Stimulated activated naive CD4-positive, alpha-beta T cell treated with Interleukin-2 at 50 U/mL for 16 hours (primary cell): ENCODE measurements at places on chromosomes 16 and 17.

GRCh38 chr17:79849953-79850352, 10.7 kb upstream of the CBX4 start:
- no peak for DNase-seq

GRCh38 chr16:75506574-75506973, 11.3 kb upstream of the CHST6 start:
- no peak for DNase-seq

GRCh38 chr17:81489998-81490992, 22.3 kb downstream of the ACTG1 start:
- no peak for DNase-seq

GRCh38 chr16:90018652-90019542, at the start of gene DBNDD1:
Gene DBNDD1 (minus strand): TSS chr16:90019456. CDS start chr16:90019341, 115 bp downstream.
- DNase-seq = no peak

- DNase-seq = no peak
Measured at GRCh38 chr16:85535352-85536072, 77.6 kb upstream of the GSE1 start.

GRCh38 chr17:16380640-16381495, at the start of gene UBB:
Gene UBB (plus strand): TSS chr17:16381091. CDS start chr17:16381908, 817 bp downstream.
- DNase-seq = peak; percentile 95

GRCh38 chr16:28880955-28881354, 2.7 kb downstream of the ATP2A1 start:
- DNase-seq = no peak

GRCh38 chr17:66518108-66518507, 215.7 kb downstream of the PRKCA start:
- DNase-seq = no peak

DNA sequence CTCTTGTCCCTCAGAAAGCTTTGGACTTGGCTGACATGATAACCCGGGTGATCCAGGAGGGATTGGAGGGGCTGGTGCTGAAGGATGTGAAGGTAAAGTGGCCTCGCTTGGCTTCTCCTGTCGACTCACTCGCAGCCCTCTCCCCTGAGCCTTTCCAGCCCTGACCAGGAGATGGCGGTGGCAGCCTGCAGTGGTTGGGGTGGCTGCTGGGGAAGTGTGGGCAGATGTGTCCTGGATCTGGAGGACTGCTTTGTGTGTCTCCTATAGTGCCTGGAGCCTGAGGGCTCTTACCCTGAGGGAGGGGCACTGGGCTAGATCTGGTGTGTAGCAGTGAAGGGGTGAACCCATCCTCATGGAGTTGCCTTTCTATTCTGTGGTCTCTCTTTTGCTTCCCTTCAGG, 17.9 kb downstream of the LIG3 start:
- DNase-seq = peak; percentile 69

- DNase-seq = no peak
Measured at GRCh38 chr17:72771734-72772133, 320.8 kb downstream of the SLC39A11 start.

DNA sequence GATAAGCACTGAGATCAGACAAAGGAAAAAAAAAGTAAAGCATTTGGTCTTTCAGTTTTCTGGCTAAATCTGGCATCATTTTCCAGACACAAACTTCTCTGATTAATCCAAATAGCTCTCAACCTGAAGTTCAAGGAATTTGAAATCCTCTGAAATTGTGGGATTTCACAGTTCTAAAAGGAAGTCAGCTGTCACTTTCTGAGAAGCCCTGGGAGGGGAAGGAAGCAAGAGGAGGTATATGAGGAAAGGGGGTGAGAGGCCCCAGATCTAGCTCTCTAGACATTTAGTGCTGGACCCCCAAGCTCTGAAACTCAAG, 17.5 kb upstream of the HOXB9 start:
- DNase-seq = no peak

- DNase-seq = no peak
Measured at GRCh38 chr16:69410219-69410990, 14.0 kb upstream of the CYB5B start.

GRCh38 chr16:3155181-3155580, 20.4 kb downstream of the ZNF213 start:
- no peak for DNase-seq

DNA sequence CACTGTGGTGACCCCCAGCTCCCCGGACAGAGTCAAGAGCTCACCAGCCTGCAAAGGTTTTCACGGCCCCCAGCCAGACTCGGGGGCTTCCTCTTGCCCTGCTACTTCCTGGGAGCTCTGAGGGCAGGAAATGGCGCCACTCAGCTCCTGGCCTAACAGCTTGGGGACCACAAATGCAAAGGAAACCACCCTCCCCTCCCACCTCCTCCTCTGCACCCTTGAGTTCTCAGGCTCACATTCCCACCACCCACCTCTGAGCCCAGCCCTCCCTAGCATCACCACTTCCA, 375 bp upstream of the SPN start:
- DNase-seq = peak; percentile 26

- no peak for DNase-seq
Measured at GRCh38 chr17:40022961-40023541, 7.8 kb downstream of the CSF3 start.

DNA sequence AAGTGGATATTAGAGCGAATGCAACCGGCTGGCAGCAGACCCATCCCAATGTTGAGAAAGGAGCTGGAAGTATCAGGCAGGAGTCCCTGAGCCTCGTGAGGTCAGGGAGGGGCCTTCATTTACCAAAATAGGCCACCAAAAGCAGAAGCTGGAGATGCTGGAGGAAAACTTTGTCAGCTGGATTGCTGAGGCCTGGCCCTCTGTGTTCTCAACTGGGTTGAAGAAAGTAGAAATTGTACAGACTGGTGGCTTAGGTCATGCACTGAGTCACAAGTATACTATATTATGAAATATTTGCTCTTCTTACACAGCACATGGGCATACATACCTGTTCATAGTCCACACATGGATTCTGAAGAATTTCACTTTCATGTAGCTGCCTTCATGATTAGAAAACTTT, 23.2 kb upstream of the TEKT3 start:
- no peak for DNase-seq

GRCh38 chr17:82435103-82435502, 15.4 kb downstream of the CYBC1 start:
- no peak for DNase-seq

DNA sequence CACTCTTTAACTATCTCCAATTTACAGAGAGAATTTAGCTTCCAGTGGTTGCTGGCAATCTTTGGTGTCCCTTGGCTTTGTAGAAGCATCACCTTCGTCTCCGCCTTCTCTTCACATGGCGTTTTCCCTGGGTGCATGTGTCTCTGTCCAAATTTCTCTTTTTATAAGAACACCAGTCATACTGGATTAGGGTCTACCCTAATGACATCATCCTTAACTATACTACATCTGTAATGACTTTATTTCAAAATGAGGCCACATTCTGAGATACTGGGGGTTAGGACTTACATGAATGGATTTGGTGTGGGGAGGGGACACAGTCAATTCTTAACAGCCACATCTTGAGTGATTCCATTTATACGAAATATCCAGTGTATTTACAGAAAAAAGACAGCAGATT, 22.2 kb downstream of the CACNG4 start:
- no peak for DNase-seq

- DNase-seq = no peak
Measured at GRCh38 chr17:77375108-77375916, 234.5 kb downstream of the SEC14L1 start.

- no peak for DNase-seq
Measured at GRCh38 chr16:75534560-75535205, 1.2 kb downstream of the CHST5 start.

DNA sequence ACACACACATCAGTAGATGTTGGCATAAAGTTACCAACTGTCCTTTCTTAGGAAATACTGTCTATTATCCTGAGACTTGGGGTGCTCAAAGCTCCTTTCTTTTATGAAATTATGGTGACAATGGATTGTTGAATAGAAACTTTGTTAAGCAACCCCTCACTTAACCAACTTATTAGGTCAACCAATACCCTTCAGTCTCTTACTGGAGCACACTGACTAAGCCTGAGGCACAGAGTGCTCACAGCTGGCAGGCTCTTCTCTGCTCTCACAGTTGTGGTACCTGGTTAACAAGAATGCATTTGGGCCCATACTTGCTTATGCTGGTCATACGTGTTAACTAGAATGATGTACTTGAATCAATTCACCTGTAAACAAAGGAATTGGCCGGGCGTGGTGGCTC, 24.8 kb downstream of the CD300LF start:
- DNase-seq = no peak

DNA sequence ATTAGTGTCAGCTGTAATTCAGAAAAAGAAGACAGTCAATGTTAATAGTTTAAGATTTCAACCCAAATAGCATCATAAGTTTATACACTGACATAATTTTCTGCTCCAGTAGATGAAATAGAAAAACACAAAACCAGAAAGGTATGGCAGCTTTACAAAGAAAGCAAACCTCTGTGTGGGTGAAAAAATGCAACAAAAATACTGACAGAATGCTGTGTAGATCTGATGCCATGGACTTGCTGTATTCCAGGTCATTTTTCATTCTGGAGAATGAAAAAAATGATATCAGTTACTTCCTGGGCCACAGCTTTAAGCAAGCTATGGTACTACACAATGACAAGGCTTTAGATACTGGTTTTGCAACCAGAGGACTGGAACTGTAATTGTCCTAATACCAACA, 116.0 kb downstream of the MAP2K4 start:
- no peak for DNase-seq

- DNase-seq = no peak
Measured at GRCh38 chr17:75003070-75003956, 9.2 kb upstream of the MRPL58 start.

GRCh38 chr17:68060336-68060735, 24.8 kb downstream of the KPNA2 start:
- DNase-seq = no peak

DNA sequence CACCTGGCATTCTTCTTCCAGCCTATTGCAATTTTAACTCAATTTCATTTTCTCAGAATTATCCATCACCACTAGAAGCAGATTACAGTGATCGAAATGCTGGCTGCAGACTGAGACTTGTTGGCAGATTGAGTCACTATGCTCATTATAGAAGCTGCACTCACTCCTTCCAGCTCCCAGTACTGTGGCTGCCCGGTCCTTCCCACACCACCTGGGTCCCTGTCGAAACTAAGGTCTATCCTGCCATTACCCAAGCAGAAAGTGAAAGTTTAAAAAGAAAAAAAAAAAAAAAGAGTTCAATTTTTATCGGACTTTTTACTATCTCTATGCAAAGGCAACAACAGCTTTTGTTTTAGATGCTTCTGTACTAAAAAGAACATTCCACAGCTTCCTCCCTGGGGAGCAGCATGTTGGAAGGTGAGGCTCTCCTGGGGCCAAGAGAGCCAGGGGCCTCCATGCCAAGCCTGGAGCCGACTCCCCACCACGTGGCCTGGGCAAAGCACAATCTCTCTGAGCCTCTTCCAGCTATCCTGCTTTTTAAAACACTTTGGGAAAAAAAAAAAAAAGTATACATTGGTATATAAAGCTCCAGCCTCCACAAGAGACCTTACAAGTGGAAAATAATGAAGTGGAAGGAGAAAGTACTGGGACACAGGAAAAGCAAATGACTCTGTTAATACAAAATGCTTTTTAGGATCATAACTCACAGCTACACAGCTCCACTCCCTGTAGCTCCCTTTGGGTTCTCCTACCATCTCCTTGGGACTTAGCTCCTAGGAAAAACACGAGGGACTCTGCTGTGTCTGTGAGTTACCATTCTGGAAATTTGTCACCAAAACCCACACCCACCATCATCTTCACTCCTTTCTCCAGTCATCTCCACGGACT, 77.8 kb downstream of the USP31 start:
- no peak for DNase-seq

GRCh38 chr16:4752351-4753100, 14.4 kb downstream of the ZNF500 start:
- DNase-seq = no peak

GRCh38 chr16:9139965-9140364, 48.5 kb downstream of the HAPSTR1 start:
- no peak for DNase-seq

DNA sequence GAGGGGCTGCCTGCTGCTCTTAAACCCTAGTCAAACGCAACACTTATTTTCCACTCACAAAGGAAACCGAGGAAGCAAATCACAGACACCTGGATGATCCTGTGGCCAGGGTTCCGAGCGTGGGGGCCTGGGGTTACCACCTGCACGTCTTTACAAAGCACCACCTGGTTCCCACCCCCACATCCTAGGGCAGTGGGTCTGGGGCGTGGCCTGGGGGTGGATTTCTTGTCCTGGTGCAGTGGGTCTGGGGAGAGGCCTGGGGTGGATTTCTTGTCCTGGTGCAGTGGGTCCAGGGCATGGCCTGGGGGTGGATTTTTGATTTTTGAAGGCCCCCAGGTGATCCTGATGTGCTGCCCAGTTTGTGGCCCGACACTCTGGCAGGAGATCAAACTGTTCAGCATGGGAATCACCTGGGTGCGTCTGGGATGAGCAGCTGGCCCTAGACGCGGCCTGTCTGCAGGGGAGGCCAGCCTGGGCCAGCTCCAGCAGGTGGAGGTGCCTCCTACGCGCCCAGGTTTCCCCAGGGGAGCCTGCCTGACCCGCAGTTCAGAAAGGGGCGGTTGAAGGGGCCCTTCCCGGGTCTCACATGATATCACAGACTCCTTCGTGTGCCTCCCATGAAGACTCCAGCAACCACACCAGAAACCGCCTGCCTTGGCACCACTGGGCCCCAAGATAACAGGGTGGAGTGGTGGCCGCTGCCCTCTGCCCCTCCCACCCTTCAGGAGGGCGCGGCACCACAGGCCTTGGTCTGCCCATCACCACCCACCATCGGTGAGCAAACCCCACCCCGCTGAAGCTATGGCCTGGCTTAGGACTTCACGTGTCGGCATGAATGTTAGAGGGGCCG, 6.3 kb downstream of the HAGH start:
- no peak for DNase-seq

GRCh38 chr16:57862698-57863433, 60.6 kb upstream of the KIFC3 start:
- no peak for DNase-seq

DNA sequence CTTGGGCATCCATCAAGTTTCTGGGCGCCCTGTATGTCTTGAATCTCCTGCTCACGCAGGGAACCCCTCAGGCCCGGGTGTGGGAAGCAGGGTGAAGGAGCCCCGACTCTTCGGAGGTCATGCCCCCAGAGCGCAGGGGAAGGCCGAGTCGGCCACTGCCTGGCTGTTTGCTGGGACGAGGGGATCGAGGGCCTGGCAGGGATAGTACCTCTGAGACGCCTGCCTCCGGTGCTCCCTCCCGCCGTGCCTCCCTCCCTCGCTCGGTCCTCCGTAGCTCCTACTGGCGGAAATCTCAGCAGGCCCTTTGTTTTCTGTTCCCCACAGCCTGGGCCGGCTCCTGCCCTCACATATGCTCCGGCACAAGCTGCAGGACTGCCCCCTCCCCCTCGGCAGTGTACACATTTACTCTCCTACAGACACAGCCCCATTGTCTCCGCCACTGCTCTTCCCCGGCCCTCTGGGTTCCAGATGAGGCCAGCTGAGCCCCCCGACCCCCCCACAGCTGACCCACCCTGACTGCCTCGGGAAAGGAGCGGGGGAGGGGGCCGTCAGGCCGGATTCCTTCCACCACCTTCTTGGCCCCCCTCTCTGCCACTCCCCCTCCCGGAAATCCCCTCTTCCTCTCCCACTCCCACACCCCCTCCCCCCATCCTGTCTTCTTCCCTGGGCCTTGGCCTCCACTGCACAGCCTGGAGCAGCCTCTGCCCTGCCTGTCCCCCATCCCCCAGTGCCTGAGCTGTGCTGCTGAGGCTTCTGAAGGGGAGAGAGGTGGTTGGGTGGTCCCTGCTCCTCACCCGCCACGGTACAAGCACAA, 1.4 kb downstream of the TRAF4 start:
- no peak for DNase-seq

GRCh38 chr16:11384184-11384955, 39.1 kb downstream of the RMI2 start:
- DNase-seq = no peak
